ENCODE measurements at places on chromosomes 6 and 20.

- DNase-seq: no peak
Measured at GRCh38 chr6:84825461-84825860, 61.1 kb upstream of the TBX18 start.

- DNase-seq: no peak
Measured at GRCh38 chr6:34018961-34019606, 126.8 kb downstream of the GRM4 start.

- no peak for DNase-seq
Measured at GRCh38 chr6:579339-579738, 77.6 kb downstream of the HUS1B start.

- no peak for DNase-seq
Measured at GRCh38 chr6:138568997-138569396, 69.7 kb upstream of the NHSL1 start.

GRCh38 chr20:38729767-38730166 lies 5.5 kb downstream of the SLC32A1 start:
- no peak for DNase-seq

GRCh38 chr6:14383393-14384174 lies 266.0 kb downstream of the CD83 start:
- DNase-seq: no peak

DNA sequence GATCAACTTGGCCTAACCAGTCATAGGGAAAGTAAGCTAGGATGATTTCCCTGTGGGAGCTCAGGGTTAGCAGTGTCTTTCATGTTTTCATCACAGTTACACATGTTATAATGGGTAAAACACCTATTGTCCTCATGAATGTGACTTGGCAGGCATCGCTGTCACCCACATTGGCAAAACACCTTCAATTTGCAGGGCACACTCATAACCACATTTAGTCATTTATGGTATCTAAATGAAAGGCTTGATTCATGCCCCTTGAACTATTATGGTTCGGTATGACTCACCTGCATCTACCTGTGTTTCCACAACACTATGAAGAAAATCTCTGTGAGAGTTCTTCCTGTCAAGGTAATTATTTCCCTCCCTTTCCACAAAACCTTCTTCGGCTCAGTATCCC lies 49.2 kb downstream of the FRK start:
- peak; percentile 16 for DNase-seq

DNA sequence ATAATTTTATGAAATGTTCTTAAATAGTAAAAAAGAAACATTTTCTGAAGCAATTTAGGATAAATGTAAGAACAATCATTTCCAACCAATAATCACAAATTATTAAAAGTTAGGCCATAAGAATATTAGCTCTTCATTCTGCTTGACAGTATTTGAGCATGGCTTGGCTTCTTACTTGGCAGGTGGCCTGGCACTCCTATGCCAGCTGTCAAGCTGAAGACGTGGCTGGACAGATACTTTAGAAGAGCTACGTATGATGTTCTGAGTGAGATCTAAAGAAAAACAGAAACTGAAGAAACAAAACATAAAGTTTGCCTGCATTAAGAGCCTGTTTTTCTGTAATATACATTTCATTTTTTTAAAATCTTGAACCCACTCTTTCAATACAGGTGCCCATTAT lies 438.9 kb downstream of the GRIK2 start:
- DNase-seq: no peak

GRCh38 chr6:69622924-69623323 lies 173.9 kb downstream of the LMBRD1 start:
- DNase-seq: no peak

DNA sequence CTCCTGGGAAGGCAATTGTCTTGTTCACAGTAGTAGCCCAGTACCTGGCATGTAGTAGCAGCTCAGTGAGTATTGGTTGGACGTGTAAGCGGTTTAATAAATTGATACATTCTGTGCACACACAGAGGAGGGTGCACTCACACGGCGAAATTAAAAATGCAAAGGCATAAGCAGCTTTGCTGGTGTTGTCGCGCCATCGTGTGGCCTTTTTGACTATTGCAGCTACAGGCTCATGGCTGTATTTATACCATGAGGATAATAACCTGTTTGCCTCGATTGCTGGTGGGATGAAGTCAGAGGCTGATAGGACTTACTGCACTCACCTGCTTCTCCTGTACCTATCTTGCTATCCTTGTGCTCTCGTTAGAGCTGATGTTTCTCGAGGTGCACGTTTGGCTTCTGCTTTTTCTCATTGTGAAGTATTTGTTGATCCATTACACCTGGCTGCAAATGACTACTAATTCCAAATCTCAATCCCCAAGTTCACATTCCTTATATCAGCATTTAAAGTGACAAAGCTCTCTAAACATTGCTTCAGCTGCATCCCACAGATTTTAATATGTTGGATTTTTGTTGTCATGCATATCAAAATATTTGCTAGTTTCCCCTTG lies 61.5 kb downstream of the TBXT start:
- DNase-seq: peak; percentile 63

DNA sequence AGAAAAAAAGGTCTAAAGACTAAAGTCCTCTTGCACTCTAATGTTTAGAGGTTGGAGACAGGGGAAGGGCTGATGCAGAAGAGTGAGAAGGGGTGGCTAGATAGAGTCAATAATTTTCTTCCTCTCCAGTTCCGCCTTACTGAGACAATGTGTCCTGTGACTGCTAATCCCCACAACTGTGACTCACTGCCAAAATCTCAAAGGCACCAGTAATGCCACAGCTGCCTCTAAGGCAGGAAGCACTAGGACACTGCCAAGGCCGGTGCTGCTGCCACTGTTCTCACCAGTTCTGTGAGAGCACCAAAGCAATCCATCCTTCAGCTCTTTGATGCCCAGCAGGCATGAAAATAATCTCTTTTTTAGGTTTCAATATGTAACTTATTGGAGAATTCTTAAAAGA lies 701.9 kb upstream of the MAP3K7 start:
- no peak for DNase-seq

DNA sequence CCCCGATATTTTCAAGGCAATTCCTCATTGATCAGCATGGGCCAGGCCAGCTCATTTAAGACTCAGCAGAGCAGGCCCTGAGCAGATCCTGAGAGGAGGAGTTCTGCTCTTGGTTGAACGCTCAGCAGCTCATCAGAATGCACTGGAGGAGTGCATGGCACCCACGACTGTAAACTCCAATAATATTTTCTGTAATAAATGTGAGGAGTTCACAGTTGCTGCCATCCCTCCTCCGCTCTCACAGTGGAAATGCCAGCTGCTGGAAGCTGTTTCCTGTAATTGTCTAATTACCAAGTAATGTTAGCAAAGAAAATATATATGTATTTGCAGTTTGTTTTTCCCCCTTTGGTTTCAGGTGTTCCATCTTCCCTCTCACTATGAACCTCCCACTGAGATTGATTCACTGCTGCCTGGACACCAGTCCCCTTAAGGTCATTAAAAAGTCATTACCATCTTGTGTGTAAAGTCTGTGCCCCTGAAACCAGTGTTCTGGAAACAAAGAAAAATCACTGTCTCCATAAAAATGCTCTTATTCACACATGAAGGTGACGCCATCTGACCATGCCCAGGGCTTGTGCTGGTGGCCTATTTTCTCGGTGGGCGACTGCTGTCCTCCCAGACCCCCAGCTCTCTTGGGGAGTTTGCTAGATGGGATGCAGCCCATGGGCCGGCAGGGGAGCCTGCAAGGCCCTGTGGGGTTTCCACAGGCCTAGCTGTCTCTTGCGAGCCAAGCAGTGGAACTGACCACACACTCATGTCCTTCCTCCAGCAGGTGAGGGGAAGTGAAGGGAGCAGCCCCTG lies 374.2 kb downstream of the ZFAND3 start:
- DNase-seq: no peak

GRCh38 chr6:15475872-15476271 lies 187.0 kb downstream of the DTNBP1 start:
- DNase-seq: no peak

- DNase-seq: no peak
Measured at GRCh38 chr20:37503256-37503927, 17.7 kb upstream of the NNAT start.

GRCh38 chr20:37316116-37316774 lies 26.8 kb downstream of the MANBAL start:
- no peak for DNase-seq

- no peak for DNase-seq
Measured at GRCh38 chr6:117771403-117771802, 96.1 kb downstream of the NUS1 start.

DNA sequence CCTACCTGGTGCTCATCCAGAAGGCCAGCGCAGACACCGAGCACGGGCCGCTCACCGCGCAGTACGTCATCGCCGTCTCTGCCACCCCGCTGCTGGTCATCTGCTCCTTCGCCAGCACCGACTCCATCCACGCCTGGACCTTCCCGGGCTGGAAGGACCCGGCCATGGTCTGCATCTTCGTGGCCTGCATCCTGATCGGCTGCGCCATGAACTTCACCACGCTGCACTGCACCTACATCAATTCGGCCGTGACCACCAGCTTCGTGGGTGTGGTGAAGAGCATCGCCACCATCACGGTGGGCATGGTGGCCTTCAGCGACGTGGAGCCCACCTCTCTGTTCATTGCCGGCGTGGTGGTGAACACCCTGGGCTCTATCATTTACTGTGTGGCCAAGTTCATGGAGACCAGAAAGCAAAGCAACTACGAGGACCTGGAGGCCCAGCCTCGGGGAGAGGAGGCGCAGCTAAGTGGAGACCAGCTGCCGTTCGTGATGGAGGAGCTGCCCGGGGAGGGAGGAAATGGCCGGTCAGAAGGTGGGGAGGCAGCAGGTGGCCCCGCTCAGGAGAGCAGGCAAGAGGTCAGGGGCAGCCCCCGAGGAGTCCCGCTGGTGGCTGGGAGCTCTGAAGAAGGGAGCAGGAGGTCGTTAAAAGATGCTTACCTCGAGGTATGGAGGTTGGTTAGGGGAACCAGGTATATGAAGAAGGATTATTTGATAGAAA lies 2.0 kb downstream of the SLC35D3 start:
- DNase-seq: no peak

- DNase-seq: no peak
Measured at GRCh38 chr6:111461860-111462259, 21.2 kb downstream of the REV3L start.

DNA sequence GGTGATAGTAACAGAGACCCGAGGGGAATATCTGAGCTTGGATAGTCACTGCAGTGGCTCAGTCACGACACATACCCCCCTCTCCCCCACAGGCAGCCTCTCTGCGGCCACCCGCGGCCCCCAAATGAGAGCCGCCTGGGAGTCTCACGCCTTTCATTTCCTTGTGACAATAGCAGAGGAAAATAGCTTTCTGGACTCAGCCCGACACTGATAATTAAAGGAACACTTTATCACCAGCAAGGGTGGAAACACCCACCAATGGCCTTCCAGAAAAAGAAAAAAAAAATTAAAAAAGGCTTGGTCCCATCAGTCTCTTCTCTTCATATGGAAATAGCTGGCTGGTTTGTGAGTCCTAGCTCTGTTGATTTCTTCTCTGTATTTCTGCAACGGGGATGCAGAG lies 35.1 kb upstream of the KCNG1 start:
- DNase-seq: no peak

DNA sequence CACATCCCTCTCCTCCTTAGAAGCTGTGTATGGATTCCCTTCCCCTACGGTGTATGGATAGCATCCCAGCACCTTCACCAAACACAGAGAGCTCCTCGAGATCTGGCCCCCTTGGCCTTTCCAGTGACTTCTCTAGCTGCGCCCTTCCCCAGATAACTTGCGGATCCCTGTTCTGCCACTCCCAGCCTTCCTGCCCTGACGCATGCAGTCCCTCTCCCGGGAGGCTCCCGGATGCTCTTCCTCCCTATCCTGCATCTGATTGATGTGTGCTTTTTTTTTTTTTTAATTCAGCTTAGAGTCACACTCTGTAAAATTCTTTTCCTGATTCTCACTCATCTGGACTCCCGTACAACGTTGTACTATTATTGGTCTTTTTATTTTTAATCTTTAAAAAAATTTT lies 44.8 kb downstream of the GCNT2 start:
- no peak for DNase-seq

DNA sequence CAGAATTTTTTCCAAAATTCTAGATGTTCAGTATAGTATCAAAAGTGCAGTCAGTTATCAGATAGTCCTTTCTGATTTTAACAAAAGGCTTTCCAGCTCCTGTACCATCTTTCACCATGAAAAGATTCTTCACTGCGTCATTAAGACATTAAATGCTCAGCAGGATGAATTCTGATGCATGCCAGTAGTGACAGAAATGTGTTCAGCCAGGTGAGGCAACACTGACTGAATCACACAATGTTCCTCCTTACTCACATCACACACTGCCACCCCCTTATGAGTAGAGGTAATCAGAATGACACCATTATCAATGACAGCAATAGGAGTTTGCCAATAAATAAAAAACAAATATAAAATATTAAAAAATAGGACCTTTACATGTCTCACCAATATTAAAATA lies 426.6 kb upstream of the PLCB4 start:
- no peak for DNase-seq

GRCh38 chr6:149484733-149485700 lies at the start of gene ZC3H12D:
ZC3H12D (minus strand) TSS chr6:149485014; CDS start chr6:149474543, 10,471 bp downstream.
- peak; percentile 66 for DNase-seq

GRCh38 chr6:1802491-1803395 lies 193.0 kb downstream of the FOXC1 start:
- DNase-seq: no peak

DNA sequence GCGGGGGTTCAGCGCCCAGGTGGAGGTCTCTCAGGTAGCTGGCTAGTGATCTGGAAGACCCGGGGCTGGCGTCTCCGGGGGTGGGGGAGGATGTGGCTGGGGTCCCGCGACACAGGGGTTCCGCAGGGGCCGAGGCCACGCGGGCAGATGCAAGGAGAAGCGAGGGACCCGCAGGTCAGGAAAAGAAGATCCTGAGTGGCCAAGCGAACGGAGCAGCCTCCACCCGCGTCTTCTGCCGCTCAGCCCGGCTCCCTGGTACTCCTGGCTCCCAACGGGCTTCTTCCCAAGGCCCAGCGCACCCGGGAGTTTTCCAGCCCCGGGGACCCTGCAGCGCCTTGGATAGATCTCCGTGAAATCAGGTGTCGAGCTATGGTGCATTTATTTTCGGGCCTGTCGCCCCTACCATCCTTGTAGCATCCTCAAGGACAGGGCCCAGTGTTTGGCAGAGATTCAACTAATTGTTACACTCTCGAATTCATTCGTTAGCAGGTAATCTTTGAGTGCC lies 682 bp upstream of the CHD6 start:
- DNase-seq: no peak

GRCh38 chr6:121485359-121485811 lies 49.9 kb downstream of the GJA1 start:
- no peak for DNase-seq

DNA sequence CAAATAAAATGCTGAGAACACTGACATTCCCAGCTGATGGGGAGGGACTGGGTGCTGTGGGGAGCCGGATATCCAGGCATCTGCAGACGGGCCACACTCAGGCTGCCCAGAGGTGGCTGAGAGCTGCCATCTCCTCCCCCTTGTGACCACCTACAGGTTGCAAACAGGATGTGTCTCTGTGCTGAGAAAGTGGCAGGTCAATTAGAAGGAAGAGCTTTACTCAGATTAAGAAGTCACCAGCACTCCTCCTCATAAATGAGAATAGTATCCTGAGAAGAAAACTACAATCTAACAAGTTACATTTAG lies 63.0 kb downstream of the HUS1B start:
- DNase-seq: no peak

- DNase-seq: no peak
Measured at GRCh38 chr20:1436263-1436662, 30.4 kb downstream of the NSFL1C start.

- no peak for DNase-seq
Measured at GRCh38 chr20:57428324-57429158, 37.3 kb downstream of the RBM38 start.
